ENCODE measurements at places on chromosomes 5 and 9.
A peak's percentile ranks its signal among the peaks of the same experiment; 100 is the strongest.

GRCh38 chr9:108645520-108645919 lies 210.3 kb downstream of the ACTL7B start:
- no peaks in the 10 kb centered on the region for H3K36me3 ChIP-seq
- H3K4me3 ChIP-seq = no peak overlapping the region
- H3K27ac ChIP-seq = no peak overlapping the region
- H3K27me3 ChIP-seq = no peaks in the 10 kb centered on the region
- no peak for DNase-seq
- no peaks in the 10 kb centered on the region for H3K4me1 ChIP-seq

DNA sequence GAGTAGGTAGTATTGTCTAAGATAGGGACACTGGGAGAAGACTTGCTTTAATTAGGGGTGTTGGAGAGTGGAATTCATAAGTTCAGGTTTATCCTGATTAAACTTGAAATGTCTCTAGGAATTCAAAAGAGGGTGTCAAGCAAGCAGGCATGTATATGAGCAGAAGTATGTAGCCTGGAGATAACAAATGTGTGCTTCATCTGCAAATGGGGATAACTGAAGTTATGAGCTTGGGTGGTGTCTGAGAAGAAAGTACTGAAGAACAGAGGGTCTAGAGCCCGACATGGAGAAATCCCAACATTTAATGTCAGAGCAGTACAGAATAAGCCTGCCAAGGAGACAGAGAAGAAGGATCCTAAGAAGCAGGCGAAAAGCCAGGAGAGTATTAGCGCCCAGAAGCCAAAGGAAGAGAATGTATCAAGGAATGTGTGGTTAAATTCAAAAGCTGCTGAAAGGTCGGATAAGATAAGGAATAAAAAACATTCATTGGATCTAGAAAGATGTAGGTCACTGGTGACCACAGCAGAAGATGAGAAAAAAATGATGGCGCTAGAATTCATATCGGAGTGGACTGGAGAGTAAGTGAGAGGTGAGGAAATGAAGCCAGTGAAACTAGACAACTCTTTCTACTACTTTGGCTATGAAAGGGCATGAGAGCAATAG lies 401.5 kb upstream of the PIK3R1 start:
- no peaks in the 10 kb centered on the region for H3K36me3 ChIP-seq
- DNase-seq = no peak
- no peak overlapping the region for H3K4me3 ChIP-seq
- H3K4me1 ChIP-seq = no peaks in the 10 kb centered on the region

DNA sequence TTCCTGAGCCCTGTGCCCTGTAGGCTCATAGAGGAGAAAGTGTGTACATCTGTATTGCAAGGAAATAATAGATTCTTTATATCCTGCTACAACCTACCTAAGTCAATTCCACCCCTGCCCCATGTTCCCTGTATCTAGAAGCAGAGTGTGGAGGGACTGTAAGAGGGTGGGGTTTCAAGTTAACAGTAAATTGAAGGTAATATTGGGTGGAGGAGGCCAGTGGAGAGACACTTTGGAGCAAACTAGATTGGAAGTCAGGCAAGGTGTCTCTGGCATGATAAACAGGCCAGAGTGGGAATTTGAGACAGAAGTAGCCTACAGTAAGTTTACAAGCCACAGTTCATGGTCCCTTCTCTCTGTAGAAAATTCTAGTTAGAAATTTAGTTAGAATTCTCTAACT lies 2.3 kb upstream of the HEMGN start:
- no peak for DNase-seq
- no peaks in the 10 kb centered on the region for H3K4me1 ChIP-seq
- no peaks in the 10 kb centered on the region for H3K36me3 ChIP-seq

GRCh38 chr5:116459301-116459700 lies 115.3 kb downstream of the SEMA6A start:
- no peak overlapping the region for H3K4me3 ChIP-seq
- no peak overlapping the region for H3K27ac ChIP-seq
- H3K4me1 ChIP-seq = peaks cover 2% of the 10 kb centered on the region
- DNase-seq = no peak
- H3K27me3 ChIP-seq = no peaks in the 10 kb centered on the region

DNA sequence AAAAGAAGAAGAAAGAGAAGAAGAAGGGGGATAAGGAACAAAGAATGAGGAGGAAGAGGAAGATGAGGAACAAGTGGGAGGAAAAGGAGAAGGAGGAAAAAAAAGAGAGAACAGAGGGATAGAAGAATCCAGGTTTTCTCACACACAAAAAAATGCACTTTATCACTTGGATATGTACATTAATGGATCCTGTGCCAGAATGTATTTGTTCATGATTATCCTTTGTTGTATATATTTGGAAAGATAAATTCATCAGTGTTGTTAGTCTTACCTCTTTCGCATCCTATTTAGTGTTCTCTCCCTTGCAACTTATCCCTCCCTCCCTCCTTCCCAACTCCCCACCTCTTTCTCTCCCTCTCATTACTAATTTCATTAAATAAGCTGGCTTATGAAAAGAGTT lies 298.8 kb downstream of the SLCO4C1 start:
- no peaks in the 10 kb centered on the region for H3K36me3 ChIP-seq
- H3K4me1 ChIP-seq = no peaks in the 10 kb centered on the region
- H3K27ac ChIP-seq = no peak overlapping the region
- no peaks in the 10 kb centered on the region for H3K27me3 ChIP-seq

- no peak for DNase-seq
- H3K4me3 ChIP-seq = no peak overlapping the region
- H3K27ac ChIP-seq = no peak overlapping the region
- no peaks in the 10 kb centered on the region for H3K4me1 ChIP-seq
- no peaks in the 10 kb centered on the region for H3K27me3 ChIP-seq
- H3K36me3 ChIP-seq = no peaks in the 10 kb centered on the region
Observed at GRCh38 chr5:60538955-60539866, 160.8 kb downstream of the DEPDC1B start.

DNA sequence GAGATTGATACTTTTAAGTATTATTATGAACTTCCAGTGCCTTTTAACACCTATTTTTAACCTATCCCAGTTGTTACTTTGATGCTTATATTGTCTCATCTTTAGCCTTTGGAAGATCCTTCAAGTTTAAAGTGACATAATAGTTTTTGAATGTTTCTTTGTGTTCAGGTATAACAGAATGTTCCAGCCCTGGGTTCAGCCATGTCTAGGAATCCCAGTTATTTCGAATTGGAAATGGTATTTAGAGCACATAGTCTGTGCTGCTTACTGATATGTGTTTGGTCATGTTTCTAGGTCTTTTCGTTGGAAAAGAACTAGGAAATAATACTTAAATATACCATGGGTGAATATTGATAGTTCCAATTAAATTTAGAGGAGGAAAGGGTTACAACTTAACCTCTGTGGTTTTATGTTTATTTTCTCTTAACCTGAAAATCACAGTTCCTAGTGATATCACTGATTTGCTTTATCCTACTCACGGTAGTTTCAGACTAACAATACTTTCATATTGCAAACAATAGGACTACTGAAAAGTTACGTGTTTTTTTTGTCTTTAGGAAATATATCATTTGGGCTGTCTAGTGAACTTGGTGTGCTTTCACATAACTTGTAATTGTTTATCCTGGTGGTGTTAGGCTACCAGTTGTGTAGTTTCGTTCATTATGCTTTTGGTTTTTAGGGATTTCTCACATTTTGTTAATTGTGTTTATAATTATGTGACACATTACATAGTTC lies 37.8 kb downstream of the UHRF2 start:
- no peak overlapping the region for H3K4me3 ChIP-seq
- no peaks in the 10 kb centered on the region for H3K27me3 ChIP-seq
- H3K27ac ChIP-seq = no peak overlapping the region
- no peaks in the 10 kb centered on the region for H3K36me3 ChIP-seq
- H3K4me1 ChIP-seq = peaks cover 28% of the 10 kb centered on the region

GRCh38 chr5:65066387-65067146 lies 297.8 kb downstream of the CWC27 start:
- H3K36me3 ChIP-seq = no peaks in the 10 kb centered on the region
- H3K4me3 ChIP-seq = no peak overlapping the region
- no peaks in the 10 kb centered on the region for H3K27me3 ChIP-seq
- no peak for DNase-seq
- H3K27ac ChIP-seq = no peak overlapping the region
- peaks cover 13% of the 10 kb centered on the region for H3K4me1 ChIP-seq

DNA sequence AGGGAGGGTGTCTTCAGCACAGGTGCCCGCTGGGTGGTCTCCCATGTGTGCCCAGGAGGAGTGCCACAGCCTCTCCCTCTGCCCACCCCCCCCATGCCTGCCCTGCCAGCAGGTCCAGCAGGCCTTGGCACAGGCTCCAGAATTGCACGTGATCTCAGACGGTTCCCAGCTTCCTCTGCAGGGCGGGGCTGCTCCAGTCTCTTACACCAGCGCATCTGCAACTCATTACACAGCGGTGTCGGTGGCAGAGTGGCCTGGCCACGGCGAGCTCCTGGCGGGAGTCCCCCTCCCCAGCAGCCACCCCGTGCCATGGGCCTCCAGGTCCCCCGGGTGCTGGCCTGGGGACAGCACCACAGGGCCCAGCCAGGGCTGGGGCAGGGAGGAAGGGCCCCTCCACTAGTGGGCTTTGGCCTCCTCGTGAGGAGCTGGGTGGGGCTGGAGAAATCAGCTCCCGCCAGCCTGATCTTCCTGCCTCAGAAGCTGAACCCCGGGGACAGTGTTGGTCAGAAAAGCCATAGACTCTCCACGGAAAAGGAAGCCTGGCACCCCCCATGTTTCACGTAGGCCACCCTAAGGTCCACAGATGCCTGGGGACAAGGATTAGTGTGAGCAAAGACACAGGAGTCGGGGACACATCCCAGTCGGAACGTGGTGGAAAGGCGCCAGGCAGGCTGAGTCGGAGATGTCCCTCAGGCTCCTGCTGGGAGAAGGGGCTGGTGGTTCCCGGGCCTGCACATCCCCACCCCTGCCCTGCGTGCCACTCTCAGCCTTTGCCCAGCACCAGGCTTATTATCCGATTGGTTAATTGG lies 40.2 kb downstream of the RXRA start:
- peaks cover 76% of the 10 kb centered on the region for H3K4me1 ChIP-seq
- H3K36me3 ChIP-seq = no peaks in the 10 kb centered on the region
- no peaks in the 10 kb centered on the region for H3K27me3 ChIP-seq

GRCh38 chr5:73955271-73955846 lies 329.4 kb downstream of the ARHGEF28 start:
- H3K27ac ChIP-seq = no peak overlapping the region
- H3K36me3 ChIP-seq = no peaks in the 10 kb centered on the region
- H3K4me1 ChIP-seq = no peaks in the 10 kb centered on the region
- no peak for DNase-seq
- H3K4me3 ChIP-seq = no peak overlapping the region
- H3K27me3 ChIP-seq = no peaks in the 10 kb centered on the region

- H3K36me3 ChIP-seq = peaks cover 26% of the 10 kb centered on the region
- H3K4me1 ChIP-seq = peaks cover 55% of the 10 kb centered on the region
- H3K4me3 ChIP-seq = peak overlapping the region; percentile 87
Observed at GRCh38 chr5:134371834-134372340, 518 bp downstream of the UBE2B start.

DNA sequence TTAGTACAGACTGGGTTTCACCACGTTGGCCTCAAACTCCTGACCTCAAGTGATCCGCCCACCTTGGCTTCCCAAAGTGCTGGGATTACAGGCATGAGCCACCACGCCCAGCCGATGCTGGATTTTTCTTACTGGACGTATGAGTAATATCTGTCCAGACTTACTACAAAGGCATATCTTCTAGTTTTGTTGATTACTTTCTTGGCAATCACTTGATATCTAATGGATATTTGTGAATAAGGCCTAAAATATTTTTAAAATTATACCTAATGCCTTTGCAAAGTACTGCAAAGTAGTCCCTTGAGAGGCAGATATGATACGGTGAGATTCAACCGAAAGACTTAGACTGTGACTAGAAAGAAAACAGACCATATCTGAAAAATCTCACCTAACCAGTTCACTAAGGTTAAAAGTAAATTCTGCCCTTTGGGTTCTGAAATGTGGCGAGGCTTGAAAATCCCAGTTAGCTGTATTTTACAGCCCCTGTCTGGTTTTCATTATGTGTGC lies 152.1 kb downstream of the GNAQ start:
- H3K27me3 ChIP-seq = no peaks in the 10 kb centered on the region
- H3K27ac ChIP-seq = no peak overlapping the region
- no peaks in the 10 kb centered on the region for H3K36me3 ChIP-seq
- DNase-seq = no peak
- H3K4me3 ChIP-seq = no peak overlapping the region
- H3K4me1 ChIP-seq = peaks cover 11% of the 10 kb centered on the region

GRCh38 chr9:89491694-89492093 lies 6.2 kb downstream of the SEMA4D start:
- H3K27ac ChIP-seq = no peak overlapping the region
- H3K36me3 ChIP-seq = no peaks in the 10 kb centered on the region
- no peak overlapping the region for H3K4me3 ChIP-seq
- no peaks in the 10 kb centered on the region for H3K27me3 ChIP-seq

GRCh38 chr5:138029944-138030343 lies 2.9 kb downstream of the FAM13B start:
- no peak overlapping the region for H3K4me3 ChIP-seq
- no peaks in the 10 kb centered on the region for H3K27me3 ChIP-seq
- DNase-seq = no peak
- no peak overlapping the region for H3K27ac ChIP-seq
- H3K4me1 ChIP-seq = peaks cover 9% of the 10 kb centered on the region

DNA sequence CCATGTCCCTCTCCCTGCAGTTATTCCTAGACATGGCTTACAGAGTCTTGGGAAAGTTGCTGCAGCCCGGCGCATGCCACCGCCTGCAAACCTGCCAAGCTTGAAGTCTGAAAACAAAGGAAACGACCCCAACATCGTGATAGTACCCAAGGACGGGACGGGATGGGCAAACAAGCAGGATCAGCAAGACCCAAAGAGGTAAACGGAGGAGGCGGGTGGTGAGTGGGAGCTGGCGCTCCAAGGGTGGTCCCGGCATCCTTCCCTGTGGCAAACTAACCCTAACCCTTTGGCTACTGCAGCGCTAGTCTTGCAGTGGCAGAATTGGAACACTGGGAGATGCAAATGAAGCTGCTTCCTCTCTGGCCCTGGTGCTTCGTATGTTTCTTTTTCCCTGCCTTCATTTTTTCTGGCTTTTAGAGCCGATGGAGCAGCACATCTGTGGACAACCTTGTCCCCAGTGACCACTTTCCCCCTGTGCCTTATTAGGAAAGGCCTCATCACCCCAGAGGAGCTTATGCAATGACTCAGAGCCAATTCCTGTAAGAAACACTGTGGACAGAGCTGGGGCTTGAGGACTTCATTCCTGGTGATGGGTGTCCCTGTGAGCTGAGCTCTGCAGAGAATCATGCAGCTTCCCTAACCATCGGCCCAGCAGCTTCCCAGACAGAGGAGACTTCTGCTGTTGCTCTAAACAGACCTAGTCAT lies 38.9 kb downstream of the PRRC2B start:
- peaks cover 62% of the 10 kb centered on the region for H3K36me3 ChIP-seq
- peaks cover 48% of the 10 kb centered on the region for H3K4me1 ChIP-seq
- no peaks in the 10 kb centered on the region for H3K27me3 ChIP-seq

- H3K36me3 ChIP-seq = no peaks in the 10 kb centered on the region
- no peak overlapping the region for H3K4me3 ChIP-seq
- H3K27me3 ChIP-seq = no peaks in the 10 kb centered on the region
- H3K27ac ChIP-seq = no peak overlapping the region
- DNase-seq = no peak
Observed at GRCh38 chr5:116291271-116291670, 206.4 kb downstream of the COMMD10 start.

GRCh38 chr5:8446179-8446578 lies 577.2 kb downstream of the MTRR start:
- no peaks in the 10 kb centered on the region for H3K36me3 ChIP-seq
- no peak for DNase-seq
- H3K27me3 ChIP-seq = no peaks in the 10 kb centered on the region
- no peak overlapping the region for H3K4me3 ChIP-seq
- no peaks in the 10 kb centered on the region for H3K4me1 ChIP-seq

GRCh38 chr5:154791535-154791934 lies 36.4 kb downstream of the LARP1 start:
- no peak overlapping the region for H3K4me3 ChIP-seq
- H3K27me3 ChIP-seq = no peaks in the 10 kb centered on the region
- H3K4me1 ChIP-seq = peaks cover 9% of the 10 kb centered on the region
- peaks cover 66% of the 10 kb centered on the region for H3K36me3 ChIP-seq

Data from esophagus squamous epithelium (tissue), 5 donors.